ENCODE measurements at places on chromosomes 7 and 10.

GRCh38 chr7:104926601-104927041 lies 87.4 kb upstream of the KMT2E start:
- no peak for DNase-seq

DNA sequence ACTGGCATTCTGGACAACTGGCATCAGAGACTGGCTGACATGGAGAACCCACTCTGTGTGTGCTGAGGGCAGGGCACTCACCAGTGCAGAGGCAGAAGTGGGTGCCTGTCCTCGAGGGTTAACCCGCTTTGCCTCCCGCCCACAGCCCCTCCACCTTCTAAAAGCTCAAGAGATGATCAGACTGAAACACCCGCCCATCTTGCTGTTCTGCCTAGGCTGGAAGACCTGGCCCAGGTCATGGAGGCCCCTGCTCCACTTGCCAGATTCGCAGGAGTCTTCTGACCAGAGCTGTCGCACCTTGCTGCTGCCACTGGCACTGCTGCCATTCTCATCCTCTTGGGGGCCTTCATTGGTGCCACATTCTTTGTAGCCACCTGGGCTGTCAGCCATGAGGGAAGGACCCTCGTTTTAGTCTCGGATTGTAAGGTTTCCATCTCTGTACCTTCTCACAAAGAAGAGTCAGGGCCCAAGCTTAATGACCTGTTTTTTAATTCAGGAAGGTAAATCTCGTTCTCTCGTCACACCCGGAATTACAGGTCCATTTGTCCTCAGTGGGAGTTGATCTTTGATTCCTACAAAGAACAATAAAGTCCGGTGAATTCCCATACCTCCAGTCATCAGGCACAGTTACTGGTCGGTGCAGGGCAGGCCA lies 1.9 kb downstream of the CYREN start:
- DNase-seq: no peak

GRCh38 chr7:157380416-157380815 lies 43.6 kb downstream of the DNAJB6 start:
- DNase-seq: no peak

DNA sequence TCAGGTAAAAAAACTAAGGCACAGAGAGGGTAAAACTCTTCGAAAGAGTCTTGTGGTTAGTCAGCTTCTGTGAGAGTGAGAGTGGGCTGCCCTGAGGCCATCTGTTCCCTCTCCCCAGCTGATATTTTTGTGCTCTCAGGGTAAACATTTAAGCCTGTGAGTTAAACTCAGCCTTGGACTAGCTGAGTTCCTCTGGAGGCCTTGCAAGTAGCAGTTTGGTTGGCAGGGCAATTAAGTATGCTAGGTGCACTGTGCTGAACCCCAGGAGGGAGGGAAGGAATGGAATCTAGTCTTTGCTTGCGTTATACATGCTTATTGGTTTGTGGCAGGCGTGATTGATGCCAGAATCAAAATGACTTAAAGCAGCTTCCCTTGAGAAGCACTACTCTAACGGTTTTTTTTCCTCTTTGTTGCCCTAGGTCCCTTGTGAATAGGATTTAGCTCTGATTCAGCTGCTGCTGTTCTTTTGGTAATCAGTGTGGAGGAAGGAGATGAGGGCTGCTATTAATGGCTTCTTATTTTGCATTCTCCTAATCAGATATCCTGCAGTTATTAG lies 140.2 kb downstream of the AUTS2 start:
- DNase-seq: no peak

DNA sequence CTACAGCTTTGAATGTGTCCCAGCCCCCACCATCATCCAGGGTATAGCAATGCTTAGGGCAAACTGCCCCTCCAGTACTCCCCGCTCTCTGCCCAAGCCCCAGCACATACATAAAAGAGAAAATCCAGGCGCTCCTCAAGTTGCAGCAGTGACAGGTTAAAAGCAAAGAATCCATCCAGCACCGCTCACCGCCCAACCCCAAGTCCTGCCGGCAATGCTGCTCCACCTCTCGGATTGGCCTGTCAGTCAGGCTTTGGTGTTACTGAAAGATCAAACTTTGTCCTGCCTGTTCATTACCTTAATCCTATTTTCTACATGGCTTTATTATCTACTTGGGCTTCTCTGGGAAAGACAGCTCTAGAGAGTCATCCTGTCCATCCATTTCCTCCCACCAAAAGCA lies 31.9 kb downstream of the DPCD start:
- no peak for DNase-seq

DNA sequence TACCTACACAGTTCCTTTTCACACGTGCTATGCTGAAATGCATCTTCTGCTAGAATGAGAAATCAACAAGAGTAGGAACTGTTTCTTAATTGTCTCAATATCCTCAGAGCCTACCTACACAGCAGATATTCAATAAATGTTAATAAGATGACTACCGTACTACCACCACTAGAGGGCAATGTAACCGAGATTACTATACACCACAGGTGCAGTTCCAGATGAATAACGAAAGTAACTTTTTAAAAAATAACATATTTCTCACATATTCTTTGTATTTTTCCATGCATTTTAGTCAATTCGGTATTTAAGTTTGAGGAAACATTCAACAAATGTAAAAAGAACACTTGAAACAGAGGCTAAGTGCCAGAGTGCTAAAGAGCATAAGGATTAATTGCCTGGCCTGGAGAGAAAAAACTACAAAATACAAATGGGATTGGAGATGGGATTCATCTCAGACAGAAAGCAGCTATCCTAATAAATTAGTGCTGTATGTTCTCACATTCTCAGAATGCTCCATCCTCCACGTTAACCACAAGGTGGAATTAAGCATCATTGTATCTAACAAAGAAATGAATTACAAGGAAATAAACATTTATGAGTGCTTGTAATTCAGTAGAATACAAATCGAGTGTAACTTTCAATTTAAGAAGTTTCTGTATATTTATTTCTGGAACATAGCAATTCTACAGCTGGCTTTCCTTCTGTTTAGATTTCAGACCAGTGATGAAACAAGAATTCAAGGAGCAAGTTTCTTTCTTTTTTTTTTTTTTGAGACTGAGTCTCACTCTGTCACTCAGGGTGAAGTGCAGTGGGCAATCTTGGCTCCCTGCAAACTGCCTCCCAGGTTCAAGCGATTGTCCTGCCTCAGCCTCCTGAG lies 20.3 kb upstream of the HECTD2 start:
- DNase-seq: no peak

- no peak for DNase-seq
Observed at GRCh38 chr7:31020652-31021051, 31.5 kb upstream of the ADCYAP1R1 start.

GRCh38 chr7:78111386-78111785 lies 312.8 kb downstream of the PHTF2 start:
- DNase-seq: no peak

- DNase-seq: no peak
Observed at GRCh38 chr10:35398355-35398754, 62.0 kb downstream of the CCNY start.

DNA sequence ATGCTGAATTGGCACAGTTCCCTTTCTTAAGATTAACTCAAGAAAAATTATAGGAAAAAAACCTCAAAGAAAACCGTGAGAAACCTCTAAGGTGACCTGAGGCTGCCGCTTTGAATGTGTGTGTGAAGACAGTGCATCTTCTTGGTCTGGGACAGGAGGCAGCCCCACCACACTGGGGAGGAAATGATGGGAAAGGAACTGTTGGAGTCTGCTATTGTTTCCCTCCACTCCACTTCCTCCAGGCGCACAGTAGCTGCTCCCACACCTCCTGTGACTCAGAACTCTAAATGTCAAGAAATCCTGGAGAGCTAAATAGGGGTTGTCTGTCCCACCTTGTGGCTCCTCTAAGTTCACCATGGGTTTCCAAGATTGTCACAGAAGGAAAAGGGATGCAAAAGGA lies 179.4 kb downstream of the PDE1C start:
- no peak for DNase-seq

DNA sequence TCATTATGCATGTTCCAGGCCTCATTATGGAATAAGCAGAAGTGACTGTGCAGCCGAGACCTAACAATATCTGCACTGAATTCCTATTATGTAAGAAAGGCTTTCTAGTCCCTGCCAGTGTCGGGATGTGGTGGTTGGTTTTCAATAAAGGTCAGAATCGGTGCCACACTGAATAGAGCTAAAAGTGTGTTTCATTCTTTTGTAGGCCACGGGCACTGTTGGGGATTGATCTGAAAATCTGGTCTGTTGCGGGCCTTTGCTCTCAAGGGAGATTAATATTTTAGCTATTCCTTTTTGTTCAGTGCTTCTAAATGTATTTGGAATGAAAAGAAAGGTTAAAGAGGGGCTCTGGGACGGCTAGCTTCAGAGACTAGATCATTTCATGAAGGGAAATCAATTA lies 559.4 kb upstream of the GALNT17 start:
- DNase-seq: no peak

- DNase-seq: no peak
Observed at GRCh38 chr7:32658034-32658433, 162.7 kb downstream of the AVL9 start.

Measured in activated naive CD8-positive, alpha-beta T cell treated with anti-CD3 and anti-CD28 coated beads for 36 hours (primary cell).